Muscle of arm (tissue), 14 donors: ENCODE measurements at places on chromosomes 7 and 10. TPM values are rescaled to one million over a fixed set of nuclear protein-coding genes. Genes with fewer than 3 reads are reported as not detected.
A peak's percentile ranks its signal among the peaks of the same experiment; 100 is the strongest.

- peak; percentile 40 for DNase-seq
These were observed 972 bp upstream of the CXCL12 start for GRCh38 chr10:44385696-44386441.

- DNase-seq: no peak
These were observed 296.8 kb upstream of the CACNA2D1 start for GRCh38 chr7:82740246-82740848.

The ADO gene
- 17.7 TPM for polyA plus RNA-seq

The PNLIP gene
- 0.45 TPM for polyA plus RNA-seq

- DNase-seq: no peak
These were observed 58.9 kb downstream of the FAM53B start for GRCh38 chr10:124685261-124685660.

The TBX20 gene
- polyA plus RNA-seq: not detected

The NME8 gene
- polyA plus RNA-seq: not detected

GRCh38 chr7:112744818-112745217 lies 45.4 kb downstream of the TMEM168 start:
- no peak for DNase-seq

The IDI2 gene
- not detected for polyA plus RNA-seq

The PIP gene
- polyA plus RNA-seq: not detected

The DLX6 gene
- 0.54 TPM for polyA plus RNA-seq

DNA sequence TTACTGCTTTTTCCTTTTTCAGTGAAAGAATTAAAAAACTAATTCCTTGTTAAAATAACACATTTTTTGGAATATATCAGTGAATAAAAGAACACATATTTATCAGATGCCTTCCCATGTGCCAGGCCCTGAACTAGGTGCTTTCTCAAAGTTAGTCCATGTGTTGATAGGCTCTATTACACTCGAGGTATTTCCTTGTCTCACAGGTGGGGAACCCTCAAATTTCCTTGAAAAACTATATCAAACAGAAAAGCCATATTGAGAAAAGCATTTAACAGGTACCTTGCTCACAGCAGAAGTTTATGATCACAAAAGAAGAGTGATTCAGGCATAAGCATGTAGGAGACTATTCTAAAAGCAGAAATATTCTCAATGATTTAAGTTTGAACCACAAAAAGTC lies 75.6 kb upstream of the OGDHL start:
- DNase-seq: no peak

GRCh38 chr10:57468894-57469432 lies 798.7 kb downstream of the IPMK start:
- no peak for DNase-seq

DNA sequence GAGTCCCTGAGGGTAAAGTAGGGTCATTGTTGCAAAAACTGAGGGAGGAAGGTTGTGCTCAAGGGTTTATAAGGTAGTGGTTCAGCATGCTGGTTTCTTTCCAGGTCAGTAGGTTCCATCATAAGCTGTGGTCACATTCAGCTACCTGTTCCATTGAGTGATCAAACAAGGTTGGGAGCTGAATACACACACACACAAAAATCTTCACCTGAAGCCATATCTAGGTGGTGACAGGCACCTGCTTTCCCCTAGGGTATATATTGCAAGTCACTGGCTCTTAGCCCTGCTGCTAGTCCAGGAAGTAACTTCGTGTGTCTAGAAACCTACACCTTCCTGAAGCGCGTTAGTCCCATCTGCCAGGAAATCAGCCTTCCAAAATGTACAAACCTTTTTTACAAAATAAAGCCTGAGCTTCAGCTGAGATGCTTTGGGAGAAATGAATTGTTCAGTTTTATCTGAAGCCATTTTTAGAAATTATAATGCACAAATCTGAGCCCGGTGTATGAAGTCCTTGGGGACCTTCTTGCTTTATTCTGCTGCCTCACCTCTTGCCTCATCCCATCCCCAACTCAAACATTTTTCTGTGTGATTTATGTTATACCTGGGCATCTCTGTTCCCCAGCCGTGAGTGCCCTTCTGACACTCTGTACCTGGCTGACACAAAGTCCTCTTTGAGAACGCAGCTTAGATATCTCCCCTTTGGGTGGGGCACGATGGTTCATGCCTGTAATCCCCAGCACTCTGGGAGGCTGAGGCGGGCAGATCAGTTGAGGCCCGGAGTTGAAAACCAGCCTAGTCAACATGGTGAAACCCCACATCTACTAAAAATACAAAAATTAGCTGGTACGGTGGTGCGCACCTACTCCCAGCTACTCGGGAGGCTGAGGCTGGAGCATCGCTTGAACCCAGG lies 10.6 kb upstream of the LAMTOR4 start:
- no peak for DNase-seq

The DNAJC12 gene
- 7.0 TPM for polyA plus RNA-seq

GRCh38 chr7:39341083-39341482 lies 225.1 kb upstream of the YAE1 start:
- DNase-seq: no peak

DNA sequence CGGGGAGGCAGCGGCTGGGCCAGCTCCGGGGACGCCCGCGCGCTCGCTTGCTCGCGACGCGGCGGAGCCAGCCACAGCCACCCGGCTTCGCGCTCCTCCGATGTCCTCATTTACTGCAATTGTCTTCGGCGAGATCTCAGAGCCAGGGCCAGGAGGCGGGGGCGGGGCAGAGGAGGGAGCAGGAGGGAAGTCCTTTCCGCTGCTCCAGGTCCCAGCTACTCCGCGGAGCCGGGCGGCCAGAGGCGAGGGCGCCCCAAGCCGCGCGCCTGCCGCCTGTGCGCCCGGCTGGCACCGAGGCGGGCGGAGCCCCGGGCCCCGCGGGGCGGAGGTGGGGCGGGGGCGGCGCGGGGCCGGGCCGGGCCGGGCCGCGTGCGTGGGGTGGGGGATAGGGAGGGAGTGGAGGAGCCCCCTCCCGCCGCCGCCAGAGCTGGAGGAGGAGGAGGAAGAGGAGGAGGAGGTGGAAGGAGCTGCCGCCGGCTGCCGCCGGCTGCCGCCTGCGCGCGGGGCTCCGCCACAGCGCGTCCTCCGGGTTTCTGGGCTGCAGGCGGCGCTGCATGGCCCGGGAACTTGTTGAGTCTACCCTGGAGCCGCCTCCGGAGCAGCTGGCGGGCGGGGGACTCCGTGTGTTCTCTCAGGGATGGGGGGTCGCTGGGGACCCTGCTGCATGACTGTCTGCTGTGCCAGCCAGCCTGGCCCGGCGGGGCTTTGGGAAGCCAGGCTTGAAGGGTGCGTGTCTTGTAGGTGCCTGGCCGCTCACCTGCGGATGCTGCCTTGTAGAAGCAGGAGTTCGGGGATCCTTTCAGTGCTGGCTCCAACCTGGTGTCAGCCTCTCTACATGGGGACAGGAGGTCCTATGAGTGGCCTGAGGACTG lies at the start of gene INSYN2A:
INSYN2A (minus strand) TSS at position 310 of the 872 bp plus-strand sequence. CDS start 20,196 bp downstream, outside the sequence.
- DNase-seq: peak; percentile 57

The SPDYE3 gene
- 6.5 TPM for polyA plus RNA-seq

The SLC13A4 gene
- polyA plus RNA-seq: 1.7 TPM

GRCh38 chr10:1199897-1200721 lies 143.9 kb downstream of the WDR37 start:
- no peak for DNase-seq

DNA sequence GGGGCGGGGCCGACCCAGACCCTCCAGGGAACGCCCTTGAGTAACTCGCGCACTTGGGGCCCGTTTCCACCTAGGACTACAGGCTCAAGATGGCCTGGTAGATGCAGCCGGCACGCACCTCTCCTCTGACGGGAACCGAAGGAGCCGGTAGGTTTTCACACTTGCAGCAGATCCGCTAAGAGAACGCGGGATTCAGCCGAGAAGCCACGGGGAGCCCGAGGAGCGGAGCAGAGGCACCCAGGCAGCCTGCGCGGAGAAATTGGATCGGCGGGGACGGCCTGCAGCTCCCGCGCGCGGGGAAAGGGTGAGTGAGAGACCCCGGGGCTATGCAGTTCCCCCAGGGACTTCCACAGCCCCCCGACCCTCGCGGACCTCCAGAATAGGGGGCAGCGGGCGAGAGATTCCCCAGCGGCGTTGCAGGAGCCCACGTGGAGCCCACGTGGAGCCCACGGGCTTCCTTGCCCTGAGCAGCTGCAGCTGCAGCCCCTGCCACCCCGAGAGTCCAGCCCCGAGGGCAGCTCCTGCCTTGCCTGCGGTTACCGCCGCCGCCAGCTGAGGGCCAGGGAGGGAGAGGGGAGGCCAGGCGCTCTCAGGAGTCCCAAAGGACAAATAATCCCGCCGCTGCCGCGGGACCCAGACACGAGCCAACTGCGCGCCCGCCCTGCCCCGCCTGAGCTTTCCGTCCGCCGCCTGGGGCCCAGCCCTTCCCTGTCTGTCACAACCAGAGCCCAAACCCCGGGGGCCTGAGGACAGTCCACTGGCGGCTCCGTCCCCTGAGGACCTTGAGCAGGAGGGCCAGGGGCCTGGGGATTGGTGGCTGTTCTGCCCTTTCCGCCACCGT lies 13.1 kb downstream of the IFT22 start:
- DNase-seq: no peak

The CCDC71L gene
- polyA plus RNA-seq: 4.3 TPM

GRCh38 chr7:4607311-4607729 lies 74.8 kb upstream of the FOXK1 start:
- DNase-seq: no peak

The TRPV5 gene
- 0.12 TPM for polyA plus RNA-seq

GRCh38 chr10:102601639-102602038 lies 42.6 kb upstream of the TRIM8 start:
- DNase-seq: no peak

GRCh38 chr7:135761751-135762488 lies 13.3 kb upstream of the FAM180A start:
- no peak for DNase-seq

The LRIT1 gene
- not detected for polyA plus RNA-seq

DNA sequence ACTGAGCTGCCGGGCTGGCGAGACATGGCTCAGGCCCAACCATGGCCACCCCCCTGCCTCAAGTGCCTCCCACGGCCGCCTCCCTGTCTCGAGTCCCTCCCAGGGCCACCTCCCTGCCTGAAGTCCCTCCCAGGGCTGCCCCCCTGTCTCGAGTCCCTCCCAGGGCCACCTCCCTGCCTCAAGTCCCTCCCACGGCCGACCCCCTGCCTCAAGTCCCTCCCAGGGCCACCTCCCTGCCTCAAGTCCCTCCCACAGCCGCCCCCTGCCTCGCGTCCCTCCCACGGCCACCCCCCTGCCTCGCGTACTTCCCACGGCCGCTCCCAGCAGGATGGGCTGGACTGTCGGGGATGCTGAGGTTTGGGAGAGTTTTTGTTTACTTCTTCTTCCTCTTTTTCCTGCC lies 462.5 kb downstream of the PTPRN2 start:
- DNase-seq: no peak

DNA sequence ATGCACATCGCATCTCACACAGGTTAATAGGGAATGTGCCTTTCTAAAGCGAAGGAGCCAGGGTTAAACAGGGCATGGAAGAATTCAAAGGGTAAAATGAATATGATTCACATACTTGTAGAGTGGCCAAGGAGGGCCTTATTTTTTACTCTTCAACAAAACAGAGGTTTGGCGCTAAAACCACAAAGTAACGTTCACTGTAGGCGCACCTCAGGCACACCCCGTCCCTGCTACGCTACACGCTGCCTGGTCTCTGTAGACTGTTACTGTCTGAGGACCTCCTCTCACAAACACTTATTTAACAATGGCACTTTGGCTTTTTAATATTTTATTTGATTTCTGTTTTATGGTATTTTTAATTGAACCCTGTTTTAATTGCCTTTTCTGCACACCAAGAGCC lies 462.1 kb upstream of the GALNT17 start:
- DNase-seq: no peak

DNA sequence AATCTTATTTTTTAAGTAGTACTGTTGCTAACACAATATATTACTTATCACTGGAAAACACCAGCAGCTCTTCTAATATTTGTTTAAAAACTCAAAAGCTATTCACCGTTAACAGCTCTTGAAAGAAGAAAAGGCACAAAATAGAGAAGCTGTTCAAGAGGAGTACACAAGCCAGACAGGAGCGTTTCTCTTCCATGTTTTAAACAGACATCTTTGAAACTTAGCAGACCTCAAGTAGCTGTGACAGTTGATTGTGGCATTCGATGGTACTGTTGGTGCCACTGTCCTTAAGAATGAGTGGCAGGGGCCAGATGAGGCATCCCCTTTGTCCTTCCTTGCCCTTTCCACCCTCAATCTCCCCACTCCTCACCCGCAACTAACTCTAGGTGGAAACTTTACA lies 81.6 kb upstream of the PRR15 start:
- DNase-seq: no peak

The GRM8 gene
- 0.23 TPM for polyA plus RNA-seq

The ITPRID1 gene
- polyA plus RNA-seq: 0.96 TPM

GRCh38 chr7:131145770-131146169 lies 181.9 kb upstream of the MKLN1 start:
- no peak for DNase-seq

GRCh38 chr10:131762789-131763696 lies 137.8 kb upstream of the PPP2R2D start:
- no peak for DNase-seq

GRCh38 chr10:22601618-22602017 lies 112.8 kb downstream of the PIP4K2A start:
- DNase-seq: no peak

DNA sequence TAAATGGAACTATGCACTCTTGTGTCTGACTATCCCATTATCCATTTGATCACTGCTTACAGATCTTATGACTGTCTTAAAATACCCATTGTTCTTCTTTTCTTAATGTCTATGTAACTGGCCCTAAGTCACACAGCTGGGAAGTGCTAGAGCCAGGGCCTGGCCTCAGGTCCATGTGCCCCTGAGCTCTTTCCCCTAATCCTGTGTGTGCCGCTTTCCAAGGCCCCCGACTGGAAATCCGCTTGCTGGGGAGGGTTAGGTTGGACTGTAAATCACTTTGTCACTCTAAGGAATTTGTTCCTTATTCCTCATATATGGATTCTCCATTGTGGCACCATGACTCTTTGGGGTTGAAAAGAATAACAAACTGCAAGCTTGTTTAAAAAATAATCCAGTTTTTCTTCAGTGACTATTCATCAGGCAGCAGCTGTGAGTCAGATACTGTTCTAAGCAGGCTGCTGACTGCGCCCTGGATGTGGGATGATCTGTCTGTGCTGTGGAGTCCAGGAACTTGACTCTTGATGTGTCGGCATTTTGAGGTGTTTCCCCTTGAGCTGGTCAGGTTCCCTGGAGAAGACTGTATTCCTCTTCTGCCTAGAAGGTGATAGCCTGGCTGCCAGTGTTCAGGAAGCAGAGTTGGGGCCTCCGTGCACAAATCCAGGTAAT lies 236.3 kb downstream of the SDK1 start:
- DNase-seq: no peak

The HMX3 gene
- not detected for polyA plus RNA-seq

The DAGLB gene
- polyA plus RNA-seq: 10.7 TPM

The PDK4 gene
- 25.2 TPM for polyA plus RNA-seq

GRCh38 chr7:112640685-112641084 lies 149.5 kb downstream of the TMEM168 start:
- no peak for DNase-seq

GRCh38 chr7:27263781-27264180 lies 21.2 kb downstream of the EVX1 start:
- DNase-seq: no peak

DNA sequence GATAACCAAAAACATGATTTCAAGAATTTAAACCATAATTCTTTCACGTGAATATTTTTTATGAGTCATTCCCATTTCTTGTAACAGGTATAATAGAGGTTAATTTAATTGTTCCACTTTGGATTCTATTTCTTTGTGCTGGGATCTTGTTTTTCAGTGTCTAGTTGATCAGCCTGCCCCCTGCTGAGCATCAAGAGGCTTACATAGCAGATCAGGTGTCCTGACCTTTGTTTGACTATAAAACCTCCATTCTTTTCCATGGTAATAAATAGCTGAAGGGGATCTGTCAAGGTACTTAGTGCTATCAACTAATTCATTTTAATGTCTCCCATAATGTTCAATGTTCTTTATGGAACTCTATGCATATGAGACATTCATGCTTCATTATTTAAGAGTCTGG lies 4.9 kb downstream of the COL17A1 start:
- DNase-seq: no peak

GRCh38 chr10:62610649-62611229 lies 193.8 kb upstream of the ADO start:
- no peak for DNase-seq
